ENCODE measurements at places on chromosomes 7 and 10.

DNA sequence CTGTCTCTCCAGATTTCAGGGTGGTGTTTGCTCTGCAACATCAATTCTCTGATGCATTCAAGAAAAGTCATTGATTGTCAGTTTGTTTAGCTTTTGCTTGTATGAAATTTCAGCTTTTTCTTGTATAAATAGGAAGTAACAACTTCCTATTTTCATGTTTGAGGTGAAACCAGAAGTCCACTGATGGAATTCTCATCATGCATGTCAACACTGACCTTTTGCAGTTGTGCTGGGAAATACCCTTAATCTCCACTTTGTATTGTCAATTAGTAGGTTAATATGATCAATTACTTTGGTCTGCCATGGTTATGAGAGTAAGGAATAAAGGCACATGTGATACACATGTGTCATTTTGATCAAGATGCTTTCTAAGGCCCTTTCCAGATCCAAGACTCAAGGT lies 208.8 kb upstream of the HPS1 start:
- DNase-seq = no peak

- peak; percentile 67 for DNase-seq
These were observed 17.8 kb upstream of the ZKSCAN1 start for GRCh38 chr7:99997545-99998137.

DNA sequence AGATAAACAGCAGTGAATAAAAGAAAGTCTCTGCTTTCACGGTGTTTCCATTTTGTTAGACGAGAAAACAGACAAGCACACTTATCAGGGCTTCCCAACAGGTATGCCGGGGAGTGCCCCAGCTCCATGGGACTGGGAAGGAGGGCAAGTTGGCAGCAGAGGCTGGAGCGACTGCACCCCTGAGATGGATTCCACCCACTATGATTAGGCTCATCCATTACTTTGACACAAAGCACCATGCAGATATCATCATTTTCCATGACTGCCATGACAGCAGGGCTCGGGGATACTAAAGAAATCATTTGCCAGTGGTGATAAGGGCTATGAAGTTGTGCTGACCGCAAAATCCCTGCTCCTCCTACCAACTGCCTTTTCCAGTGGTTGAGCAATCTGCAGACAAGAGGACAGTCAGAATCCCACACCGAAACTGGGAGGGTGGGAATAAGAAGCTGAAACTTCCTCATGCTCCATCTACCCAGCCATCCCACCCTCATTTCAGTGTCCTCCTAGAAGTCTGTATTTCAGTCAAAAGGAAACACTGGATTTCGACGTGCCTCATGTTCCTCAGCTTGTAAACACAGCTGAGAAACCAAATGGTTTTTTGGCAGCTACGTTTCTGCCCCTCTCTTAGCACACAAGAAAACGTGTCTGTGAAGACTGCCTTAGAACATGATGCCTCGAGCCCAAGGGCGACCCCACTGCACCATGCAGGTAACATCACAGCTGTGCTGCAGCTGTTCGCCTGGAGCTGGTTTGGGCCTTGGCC lies 15.5 kb downstream of the CREB3L2 start:
- peak; percentile 57 for DNase-seq

DNA sequence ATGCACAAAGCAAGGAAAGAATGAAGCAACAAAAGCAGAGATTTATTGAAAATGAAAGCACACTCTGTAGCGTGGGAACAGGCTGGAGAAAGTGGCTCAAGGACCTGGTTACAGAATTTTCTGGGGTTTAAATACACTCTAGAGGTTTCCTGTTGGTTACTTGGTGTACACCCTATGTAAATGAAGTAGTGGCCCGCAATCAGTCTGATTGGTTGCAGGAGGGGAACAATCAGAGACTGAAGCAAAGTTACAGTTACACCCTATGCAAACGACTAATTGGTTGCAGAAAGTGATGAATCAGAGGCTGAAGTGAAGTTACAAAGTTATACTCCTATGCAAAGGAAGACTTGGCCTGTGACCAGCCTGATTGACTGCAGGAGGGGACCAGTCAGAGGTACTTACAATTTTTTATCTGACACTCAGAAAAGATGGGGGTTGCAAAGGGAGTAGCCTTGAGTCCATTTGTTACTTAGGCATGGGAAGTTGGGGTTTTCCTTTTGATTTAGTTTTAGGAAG lies 3.6 kb upstream of the MTPN start:
- peak; percentile 73 for DNase-seq

DNA sequence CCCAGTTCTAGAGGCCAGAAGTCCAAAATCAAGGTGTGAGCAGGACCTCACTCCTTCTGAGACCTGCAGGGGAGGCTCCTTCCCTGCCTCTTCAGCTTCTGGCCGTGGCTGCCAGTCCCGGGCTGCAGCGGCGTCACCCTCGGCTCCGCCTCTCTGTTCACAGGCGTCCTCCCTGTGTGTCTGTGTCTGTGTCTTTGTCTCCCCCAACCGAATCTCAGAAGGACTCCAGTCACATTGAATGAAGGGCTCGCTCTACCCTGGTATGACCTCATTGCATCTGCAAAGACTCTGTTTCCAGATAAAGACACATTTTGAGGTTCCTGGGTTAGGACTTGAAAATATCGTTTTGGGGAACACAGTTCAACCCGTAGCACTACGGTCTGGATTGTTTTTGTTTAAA lies 33.1 kb upstream of the GALNT11 start:
- DNase-seq = peak; percentile 77

GRCh38 chr7:41702635-41703371 lies at the start of gene INHBA:
Gene INHBA (minus strand): TSS chr7:41703090. CDS start chr7:41700374, 2,716 bp downstream.
- DNase-seq = no peak

DNA sequence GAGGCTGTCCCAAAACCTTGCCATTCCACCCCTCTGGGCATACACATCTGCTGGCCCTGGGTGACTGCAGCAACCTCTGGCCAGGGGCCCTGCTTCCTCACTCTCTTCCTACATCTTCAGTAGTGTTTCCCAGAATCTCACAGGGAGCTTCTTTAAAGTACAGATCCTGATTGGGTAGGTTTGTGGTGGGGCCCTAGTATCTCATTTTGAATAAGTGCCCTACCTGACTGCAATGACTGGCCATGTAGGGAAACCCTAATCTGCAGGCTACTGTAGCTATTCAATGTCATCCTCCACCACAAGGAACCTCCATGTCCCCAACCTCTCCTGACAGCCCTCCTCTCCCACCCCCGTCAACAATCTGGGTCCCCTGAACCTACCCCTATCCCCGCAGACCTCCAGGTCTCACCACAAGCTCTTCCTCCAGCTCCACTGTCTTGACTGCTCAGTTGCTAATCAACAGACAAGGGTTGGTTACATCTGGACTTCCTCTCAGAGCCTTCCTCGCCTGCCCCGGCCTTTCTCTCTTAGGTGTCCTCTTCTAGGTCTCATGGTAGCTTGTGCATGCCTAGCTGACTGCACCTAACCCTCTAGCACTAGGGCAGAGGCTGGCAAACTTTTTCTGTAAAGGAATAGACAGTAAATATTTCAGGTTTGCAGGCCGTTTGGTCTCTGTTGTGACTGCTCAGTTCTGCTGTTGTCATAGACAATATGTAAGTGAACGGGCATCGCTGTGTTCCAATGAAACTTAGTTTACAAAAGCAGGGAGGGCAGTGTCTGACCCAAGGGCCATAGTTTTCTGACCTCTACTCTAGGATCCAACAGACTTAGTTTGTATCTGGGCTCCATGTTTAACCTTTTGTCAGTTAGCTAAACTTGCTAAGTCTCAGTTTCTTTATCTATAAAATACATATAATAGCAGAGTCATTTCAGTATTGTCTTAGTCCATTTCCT lies 121.1 kb downstream of the AOAH start:
- peak; percentile 35 for DNase-seq

DNA sequence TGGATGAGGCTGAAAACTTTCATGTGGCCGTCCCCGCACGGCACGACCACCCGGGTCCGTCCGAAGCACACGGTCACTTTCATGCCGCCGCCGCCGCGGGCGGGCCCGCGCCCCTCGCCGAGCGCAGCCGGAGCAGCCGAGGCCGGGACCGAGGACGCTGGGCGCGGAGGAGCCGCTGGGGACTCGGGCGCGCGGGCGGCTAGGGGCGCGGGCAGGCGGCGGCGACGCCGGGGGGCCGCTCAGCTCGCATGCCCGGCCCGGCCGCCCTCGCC lies 247 bp downstream of the PARD3 start:
- DNase-seq = no peak

GRCh38 chr7:129801882-129802281 lies 150.9 kb downstream of the UBE2H start:
- DNase-seq = no peak

DNA sequence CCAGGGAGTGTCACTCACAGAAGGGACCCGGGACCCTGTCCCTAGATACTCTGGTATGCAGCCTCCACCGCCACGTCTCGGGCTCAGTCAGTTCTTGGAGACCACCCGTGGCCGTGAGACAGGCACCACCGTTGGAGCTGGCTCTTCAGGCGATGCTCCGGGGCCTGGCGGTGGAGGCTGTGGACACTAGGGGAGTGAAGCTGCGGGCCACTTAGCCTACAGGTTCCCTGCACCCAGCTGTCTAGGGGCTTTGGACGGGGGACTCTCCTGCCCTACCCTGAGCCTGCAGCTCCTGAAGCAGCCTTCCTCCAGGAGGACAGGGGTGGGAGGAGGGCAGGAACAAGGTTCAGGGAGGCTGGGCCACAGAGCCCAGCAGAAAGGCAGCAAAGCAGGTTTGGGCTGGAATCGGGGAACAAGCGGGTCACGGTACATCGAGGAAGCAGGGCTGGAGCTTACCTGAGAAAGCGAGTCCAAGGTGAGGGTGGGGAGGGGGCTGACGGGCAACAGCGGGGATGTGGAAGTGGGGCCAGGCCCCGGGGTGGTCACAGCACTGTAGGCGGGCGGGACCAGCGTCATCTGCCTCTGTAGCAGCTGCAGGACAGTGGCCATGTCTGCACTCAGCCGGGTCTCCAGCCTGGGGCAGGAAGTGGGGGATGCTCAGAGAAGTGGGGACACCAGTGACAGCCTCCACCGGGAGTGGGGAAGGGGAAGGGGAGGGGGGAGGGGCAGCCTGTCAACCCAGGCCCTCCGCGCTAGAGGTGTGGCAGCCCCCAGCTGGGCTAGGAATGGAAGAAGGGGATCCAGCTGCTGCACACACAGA lies 31.5 kb downstream of the KCNH2 start:
- DNase-seq = peak; percentile 18

GRCh38 chr7:65946904-65947303 lies 35.1 kb downstream of the GUSB start:
- DNase-seq = no peak

- peak; percentile 93 for DNase-seq
These were observed 4.4 kb upstream of the PPP2R2D start for GRCh38 chr10:131896403-131896802.

DNA sequence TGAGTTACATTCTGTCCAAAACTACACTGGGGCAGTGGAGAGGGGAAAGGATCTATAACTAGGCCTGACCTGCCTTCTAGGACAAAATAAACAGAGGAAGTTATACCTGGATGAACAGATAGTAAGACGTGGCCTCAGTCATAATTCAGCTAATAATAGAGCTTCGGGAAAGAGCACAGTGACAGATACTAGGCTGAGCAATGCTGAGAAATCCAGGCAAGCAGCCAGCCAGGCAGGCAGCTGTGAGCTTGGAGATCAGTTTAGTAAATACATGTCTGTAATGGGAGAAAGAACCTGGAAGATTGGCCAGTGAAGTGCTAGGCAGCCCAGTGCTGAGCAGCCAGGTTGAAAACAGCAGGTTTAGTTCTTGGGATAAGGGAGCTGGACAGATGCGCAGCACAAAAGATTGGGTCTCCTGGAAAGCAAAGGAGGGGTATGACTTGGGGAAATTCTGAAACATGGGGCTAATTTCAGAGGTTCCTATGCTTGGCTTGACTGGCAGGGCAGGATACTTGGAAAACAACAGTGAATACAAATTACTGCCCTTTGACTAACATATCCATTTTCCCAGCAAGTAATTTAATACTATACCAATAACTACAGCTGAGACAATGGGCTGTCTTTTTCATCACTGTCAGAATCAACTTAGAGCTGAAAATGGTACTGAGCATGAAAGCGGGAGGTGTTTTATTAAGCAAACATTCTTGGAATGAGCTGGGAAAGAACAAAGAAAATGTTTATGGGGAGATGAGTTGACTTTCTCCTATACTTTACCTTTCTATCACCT lies 140.8 kb downstream of the DGKB start:
- DNase-seq = no peak

DNA sequence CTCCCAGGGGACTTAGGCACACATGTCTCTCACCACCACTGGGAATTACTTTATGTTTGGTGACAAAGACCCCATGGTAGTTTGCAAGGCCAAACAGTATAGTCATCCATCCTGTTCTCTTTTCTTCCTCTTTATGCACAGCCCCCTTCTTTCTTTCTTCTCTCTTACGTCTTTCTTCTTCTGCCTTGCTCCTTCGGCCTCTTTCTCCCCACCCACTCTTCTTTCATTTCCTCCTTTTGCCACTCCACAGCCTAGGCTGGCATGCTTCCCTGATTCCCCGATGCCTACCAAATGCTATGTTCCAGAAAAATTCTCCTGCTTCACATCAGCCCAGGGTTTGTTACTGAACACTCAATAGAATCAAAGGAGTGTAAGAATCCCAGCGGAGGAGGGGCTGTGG lies 62.4 kb upstream of the MKLN1 start:
- no peak for DNase-seq

DNA sequence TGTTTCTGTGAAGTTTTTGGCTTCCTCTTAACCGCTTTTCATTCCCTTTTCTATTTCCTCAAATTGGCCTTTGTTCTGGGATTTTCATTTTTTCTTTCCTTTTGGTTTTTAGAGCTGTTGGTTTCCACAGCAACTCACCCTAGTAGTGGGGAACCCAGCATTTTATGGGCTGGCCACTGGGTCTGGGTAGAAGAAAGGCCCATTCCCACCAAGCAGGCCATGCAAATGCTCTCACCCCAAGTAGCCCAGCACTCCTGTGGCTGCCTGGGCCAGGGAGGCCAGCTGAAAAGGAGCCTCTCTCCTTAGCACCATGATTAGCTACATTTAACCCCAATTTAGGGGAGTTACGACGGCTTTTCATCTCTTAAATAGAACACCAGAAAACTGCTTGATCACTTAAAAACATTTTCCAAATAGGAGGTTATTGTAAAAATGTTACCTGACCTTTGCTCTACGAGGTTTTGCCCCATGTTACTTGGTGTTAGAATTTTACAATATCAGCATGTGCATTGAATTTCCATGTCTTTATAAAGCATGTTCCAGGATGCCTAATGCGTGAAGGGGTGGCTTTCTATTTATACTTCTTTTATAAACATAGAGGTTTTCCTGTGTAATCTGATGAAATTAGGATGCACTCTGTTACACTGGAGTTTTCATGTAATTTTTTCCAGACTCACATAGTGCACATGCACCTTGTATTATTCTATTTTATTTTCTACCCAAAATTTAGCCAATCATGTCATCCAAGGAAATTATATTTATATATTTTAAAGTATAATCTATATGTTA lies 75.4 kb downstream of the FAM171A1 start:
- DNase-seq = no peak

DNA sequence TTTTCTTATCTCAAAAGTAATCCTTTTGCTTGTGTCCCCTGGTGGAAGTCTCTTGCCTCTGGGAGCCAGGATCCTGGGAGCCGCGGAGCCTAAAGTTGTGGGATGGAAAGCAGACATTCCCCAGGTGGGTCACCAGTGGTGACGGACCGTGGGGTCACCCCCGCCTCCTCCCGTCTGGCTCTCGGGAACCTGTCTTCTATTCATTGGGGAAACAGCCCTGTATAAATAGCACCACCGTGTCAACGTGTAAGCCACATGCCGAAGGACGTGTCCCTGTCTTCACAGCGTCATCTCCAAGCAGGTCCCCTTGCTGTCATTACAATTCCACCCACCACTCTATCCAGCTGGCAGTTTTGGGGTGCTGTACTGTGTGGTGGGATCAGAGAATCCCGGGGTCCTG lies 87.5 kb downstream of the ELFN1 start:
- DNase-seq = no peak

GRCh38 chr10:132023092-132023811 lies 41.5 kb upstream of the BNIP3 start:
- peak; percentile 84 for DNase-seq
